AG04450 (cell line): ENCODE measurements at places on chromosomes 1 and 21.

GRCh38 chr21:28827422-28827821 is 165.3 kb downstream of the LTN1 start:
- no peak for DNase-seq

DNA sequence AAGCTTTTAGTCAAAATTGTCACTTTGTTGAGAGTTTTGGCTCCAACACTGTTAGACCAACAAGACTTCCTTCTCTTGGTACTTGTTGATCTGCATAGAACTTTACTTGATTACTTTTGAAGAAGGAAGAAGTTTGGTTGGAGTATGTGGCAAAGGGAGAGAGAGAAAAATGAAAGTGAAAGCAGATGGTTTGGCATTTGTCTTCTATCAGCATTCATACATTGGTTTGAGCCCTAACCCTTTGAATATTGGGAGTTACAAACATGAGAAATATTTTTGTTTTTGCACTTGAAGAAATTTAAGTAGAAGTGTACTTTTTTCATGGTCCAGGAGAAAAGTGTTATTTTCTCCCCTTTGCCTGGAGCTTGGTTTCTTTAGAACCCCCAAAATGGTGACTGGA is 169.8 kb downstream of the ADGRL4 start:
- DNase-seq = no peak

GRCh38 chr1:208808301-208808700 is 564.1 kb upstream of the PLXNA2 start:
- DNase-seq = no peak

DNA sequence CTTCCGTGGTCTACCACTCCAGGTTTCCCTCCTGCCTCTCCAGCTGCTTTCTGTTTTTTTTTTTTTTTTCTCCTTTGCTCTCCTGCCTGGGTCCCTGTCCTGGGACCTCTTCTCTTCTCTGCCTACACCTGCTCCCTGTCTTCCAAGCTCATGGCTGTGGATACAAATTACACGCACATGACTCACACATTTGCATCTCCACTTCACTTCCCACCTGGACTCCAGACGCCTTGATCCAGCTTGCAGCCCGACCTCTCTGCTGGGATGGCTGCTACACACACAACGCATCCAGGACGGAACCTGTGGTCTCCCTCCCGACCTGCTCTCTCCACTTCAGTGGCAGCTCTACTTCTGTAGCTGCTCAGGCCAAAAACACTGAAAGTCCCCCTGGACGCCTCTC is 44.4 kb upstream of the B3GALT5 start:
- DNase-seq = no peak
